ENCODE measurements at places on chromosomes 7 and 10.

- DNase-seq, result no peak
Measured at GRCh38 chr10:112746329-112746728, 203.7 kb upstream of the TCF7L2 start.

GRCh38 chr10:25198151-25198550 is 23.4 kb downstream of the GPR158 start:
- DNase-seq, result no peak

GRCh38 chr10:61063034-61063433 is 119.0 kb upstream of the RHOBTB1 start:
- DNase-seq, result no peak

DNA sequence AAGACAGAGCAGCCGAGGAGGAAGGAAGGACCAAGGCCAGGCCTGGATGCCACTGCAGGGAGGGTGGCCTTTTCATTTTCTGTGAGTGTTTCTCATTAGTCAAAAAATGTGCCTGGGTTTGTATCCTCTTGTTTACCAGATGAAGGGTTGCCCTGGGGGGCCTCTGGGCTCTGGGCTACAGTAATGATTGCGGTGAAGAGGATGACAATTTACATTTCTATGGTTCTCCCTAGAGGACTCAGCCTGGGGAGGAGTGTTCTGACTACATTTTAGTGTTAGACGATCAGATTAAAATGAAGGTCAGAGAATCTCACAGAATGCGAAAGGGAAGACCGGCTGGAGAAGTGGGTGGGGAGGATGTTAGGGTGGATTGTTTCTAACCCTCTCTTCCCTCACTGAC is 108.0 kb upstream of the KMT2C start:
- DNase-seq, result no peak

GRCh38 chr7:151601521-151602305 is 82.0 kb upstream of the RHEB start:
- DNase-seq, result no peak

- no peak for DNase-seq
Measured at GRCh38 chr10:87658858-87659555, 671 bp upstream of the PAPSS2 start.

DNA sequence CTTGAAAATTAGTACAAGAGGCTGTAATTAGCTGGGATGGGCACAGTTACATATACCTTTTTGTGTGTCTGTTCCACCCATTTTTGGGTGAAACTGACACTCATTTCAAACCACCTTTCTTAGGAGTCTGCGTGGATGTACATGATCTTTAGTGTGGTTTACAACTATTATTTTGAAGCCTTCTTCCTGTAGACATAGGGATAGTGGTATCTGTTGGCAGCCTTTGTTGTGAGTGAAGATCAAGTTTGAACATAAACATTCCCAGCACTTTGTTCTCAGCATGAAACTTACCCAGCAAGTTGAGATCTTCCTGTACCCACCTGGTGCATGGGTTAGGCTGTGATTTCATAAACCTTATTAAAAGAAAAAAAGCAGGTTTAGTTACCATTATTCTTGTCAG is 2.0 kb downstream of the BAG3 start:
- no peak for DNase-seq

- no peak for DNase-seq
Measured at GRCh38 chr10:11106621-11107374, 89.1 kb downstream of the CELF2 start.

GRCh38 chr10:122421054-122421625 is 33.3 kb upstream of the ARMS2 start:
- DNase-seq, result no peak

DNA sequence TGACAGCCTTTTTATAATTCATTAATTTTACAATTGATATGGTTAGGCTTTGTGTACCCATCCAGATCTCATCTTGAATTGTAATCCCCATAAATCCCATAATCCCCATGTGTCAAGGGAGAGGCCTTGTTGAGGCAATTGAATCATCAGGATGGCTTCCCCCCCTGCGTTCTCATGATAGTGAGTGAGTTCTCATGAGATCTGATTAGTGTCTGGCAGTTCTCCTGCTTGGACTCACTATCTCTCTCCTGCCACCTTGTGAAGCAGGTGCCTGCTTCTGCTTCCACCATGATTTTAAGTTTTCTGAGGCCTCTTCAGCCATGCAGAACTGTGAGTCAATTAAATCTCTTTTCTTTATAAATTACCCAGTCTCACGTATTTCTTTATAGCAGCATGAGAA is 165.7 kb upstream of the GNAI1 start:
- no peak for DNase-seq

DNA sequence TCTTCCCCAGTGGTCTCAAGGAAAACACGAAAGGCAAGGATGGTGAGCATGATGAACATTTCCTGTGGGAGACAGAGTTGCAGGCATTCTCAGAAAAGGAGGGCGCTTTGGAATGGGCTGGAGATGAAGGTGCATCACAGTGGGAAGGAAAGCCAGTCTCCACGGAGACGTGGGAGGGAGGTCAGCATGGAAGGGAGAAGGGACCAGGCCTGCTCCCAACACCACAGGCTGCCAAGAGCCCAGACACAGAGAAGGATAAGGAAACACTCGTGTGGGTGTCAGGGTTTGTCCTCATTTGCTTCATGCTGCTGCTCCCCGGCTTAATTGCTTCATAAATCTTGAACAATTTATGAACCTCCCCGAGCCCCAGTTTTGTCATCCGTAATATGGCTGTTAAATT is 231.5 kb upstream of the ZNF32 start:
- DNase-seq, result no peak

DNA sequence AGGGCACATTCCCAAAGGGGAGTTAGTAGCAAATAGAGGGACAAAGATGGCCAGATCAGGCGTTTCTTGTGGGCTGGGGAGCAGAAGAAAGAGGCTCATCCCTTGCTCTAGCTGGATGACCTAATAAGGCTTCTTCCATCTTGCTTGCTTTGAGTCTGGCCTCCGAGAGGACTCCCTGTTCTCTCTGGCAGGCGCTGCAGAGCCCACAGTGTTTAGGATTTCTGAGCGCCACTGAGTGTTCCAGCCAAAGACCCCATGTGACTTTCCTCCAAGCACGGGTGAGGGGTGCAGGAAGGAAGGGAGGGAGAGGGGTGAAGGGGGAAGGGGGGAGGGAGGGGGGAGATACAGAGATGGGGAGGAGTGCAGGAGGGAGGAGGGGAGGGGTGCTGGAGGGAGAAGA is 203.8 kb upstream of the SVIL start:
- DNase-seq, result no peak

DNA sequence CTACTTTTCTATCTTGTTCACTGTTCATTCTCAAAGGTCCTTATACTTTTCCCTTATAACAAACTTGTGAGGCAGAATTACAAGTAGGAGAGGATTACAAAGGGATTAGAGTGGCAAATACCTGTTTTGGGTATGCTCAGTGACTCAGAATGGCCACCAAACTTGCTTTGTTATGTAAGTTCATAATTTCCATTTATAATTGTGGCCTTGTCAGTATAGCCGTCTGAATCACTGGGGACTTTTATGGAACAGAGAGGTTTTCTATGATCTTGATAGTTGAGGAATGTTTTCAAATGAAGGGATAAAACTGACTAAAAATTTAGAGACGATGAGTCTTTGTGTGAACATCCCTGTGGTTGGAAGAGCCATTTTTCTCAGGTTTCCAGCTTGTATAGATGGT is 116.2 kb downstream of the SND1 start:
- DNase-seq, result no peak

DNA sequence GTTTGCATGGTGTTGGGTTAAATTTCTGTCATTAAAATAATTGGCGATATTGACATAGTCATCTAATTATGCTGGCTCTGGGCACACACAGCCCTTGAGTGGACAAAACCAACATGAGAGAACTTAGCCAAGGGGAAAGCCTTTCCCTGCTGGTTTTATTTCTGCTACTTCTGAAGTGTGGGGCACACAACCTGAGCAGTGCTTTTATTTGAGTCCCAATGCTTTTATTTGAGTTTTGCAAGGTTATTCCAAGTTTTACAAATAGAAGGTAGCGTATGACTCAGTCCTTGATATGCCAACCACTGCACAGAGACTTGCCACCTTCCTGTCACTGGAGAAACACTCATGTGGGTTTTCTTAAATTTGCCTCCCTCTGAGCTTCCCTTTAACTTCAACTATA is 145.7 kb downstream of the EGFR start:
- no peak for DNase-seq

DNA sequence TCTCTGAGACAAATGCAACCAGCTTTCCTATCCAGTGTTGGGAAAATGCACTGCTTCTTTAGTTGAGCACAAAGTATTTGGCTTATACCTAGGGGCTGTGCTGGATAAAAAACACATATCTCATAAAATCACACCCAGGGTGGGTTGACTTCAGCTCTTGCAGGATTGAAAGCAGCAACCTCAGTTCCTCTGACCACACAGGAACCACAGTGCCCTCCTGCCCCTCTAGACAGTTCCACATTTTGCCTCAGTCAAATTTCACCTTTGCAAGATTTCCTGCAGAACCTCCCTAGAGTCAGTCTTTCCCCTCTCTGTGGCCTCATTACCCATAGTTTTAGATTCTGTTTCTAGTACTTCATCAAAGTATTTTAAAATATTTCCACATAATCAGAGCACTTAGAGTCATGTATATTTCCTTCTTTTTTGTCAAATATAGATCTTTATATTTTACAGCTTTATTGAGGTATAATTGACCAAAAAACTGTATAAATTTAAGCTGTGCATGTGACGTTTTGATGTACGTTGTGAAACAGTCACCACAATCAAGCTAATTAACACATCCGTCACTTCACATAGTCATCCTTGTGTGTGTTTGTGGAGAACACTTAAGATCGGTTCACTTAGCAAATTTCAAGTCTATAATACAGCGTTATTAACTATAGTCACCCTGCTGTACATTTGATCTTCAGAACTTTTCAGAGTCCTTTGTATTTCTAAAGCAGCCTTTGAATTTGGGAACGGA is 37.0 kb upstream of the EGR2 start:
- DNase-seq, result no peak

DNA sequence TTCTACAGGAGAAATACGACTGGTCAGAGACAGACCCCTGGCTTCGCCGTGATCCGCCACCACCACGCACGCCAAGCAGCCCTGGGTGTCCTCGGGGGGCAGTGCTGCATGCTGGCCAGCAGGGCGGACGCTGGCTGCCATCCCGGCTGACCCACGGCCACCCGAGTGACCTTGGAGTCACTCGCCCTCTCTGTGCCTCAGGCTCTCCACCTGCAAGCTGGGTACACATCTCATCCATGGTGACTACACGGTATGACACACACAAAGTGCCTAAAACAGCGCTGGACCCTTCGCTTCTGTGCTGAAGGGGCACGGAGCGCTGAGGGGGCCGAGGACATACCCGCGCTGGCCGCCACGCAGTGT is 62.0 kb upstream of the RNF32 start:
- no peak for DNase-seq

DNA sequence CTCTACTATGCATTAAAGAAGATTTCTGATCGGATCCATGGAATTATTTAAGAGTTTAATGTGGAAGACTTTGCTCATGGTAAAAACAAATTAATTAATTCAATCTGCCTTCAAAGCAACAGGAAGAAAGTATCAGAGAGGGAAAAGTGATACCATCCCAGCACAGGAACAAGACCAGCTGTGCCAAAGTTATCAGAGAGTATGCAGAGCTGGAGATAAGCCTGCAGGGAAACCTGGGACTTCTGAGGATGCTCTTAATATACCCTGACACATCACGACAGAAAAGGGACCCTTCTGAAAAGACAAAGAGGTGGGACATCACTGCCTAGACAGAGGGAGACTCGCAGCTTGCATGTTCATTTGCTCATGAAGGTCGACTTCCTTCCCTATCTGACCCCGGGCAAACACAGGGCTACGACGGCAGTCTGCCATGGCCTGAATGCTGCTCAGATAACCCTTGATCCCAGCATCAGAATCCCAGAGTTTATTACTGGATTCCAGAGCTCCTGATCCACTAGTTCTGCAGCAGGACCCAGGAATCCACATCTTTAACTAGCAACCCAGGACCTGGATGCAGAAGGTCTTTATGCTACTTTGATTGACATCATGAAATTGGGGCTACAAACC is 29.5 kb downstream of the FAM171A1 start:
- DNase-seq, result no peak

GRCh38 chr10:21340331-21340730 is 185.2 kb downstream of the SKIDA1 start:
- no peak for DNase-seq

- DNase-seq, result no peak
Measured at GRCh38 chr7:122546496-122546895, 152.4 kb downstream of the RNF133 start.

DNA sequence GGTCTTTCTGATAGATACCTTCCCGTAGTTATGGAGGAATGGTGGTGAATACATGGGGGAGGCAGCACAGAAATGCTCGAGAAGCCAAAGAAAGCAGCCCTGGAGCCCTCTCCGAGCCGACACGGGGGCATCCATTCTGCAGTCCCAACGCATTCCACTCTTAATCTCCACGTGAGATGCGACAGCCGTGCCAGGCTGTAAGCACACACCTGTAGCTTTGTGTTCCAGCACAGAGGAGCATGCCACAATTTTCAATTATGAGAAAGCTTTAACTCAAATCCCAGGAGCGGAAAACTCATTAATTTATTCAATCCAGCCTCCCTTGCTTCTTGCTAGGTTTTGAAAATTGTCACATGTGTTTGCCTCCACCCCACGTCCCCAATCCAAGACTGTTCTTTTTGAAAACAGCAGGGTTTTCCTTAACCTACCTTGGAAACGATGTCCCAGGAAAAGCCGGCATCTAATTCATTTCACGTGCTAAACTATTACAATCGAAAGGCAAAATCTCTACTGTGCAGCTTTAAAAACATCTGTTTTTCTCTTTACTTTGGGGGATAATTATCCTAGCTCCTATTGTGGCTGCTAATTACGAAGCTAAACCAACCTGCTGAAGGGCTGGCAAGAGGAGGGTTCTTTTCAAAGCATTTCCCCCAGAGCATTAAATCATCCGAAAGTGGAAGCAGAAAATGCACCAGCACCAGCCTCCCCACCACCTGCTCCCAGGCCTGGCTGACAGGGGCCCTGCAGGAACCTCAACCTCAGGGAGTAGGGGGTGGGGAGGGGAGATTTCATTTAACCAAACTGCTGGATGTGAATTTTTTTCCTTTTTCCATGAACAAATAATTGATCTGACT is 56.0 kb upstream of the CHST15 start:
- DNase-seq, result peak; percentile 98

GRCh38 chr7:134477954-134478353 is 19.1 kb upstream of the AKR1B1 start:
- no peak for DNase-seq

GRCh38 chr10:76769161-76769560 is 868.4 kb downstream of the KCNMA1 start:
- DNase-seq, result no peak

- no peak for DNase-seq
Measured at GRCh38 chr7:96181174-96181573, 140.7 kb downstream of the SLC25A13 start.

- DNase-seq, result no peak
Measured at GRCh38 chr10:79938728-79939406, 10.0 kb downstream of the SFTPD start.

- DNase-seq, result no peak
Measured at GRCh38 chr7:102085218-102085772, 201.4 kb upstream of the SH2B2 start.

DNA sequence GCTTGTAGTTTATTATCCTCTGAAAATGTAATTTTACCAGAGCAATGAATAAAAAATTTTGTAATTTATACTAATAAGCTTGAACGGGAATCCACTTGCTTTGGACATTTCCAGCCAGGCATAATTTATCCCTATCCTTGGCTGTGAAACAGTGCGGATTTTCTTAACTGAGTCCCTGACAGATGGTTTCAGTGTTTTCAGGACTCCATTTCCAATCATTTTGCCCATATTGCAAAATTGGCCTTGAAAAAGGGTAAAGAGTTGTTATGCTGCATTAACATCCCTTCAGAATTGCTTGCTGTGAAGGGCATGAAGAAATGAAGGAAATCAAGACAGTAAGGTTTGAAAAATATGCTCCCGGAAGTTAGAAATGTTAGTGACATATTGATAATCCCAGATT is 57.7 kb downstream of the NXPH1 start:
- no peak for DNase-seq
